Esophagus squamous epithelium (tissue), 5 donors: ENCODE measurements at places on chromosomes 12 and 14.

- DNase-seq = no peak
Measured at GRCh38 chr12:12722435-12723148, 5.4 kb downstream of the CDKN1B start.

- no peak for DNase-seq
Measured at GRCh38 chr12:73421832-73422231, 1115.8 kb upstream of the ATXN7L3B start.

DNA sequence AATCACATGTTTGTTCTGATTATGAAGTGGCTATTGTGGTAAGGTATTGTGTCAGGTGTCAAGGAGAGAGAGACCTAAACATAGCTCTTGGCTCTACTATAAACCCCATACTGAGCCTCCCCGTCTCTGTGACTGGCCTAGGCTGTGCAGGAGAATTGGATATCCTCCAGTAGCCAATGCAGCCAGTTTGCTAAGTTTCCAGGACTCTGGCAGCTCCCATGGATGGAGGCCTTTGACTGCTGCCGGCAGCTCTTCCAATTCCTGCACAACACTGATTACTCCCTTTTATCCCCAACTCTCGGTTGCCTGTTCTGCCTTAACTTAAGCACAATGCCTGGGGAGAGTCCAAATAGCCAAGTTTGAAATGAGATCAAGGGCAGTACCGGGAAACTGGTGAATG lies 59.3 kb downstream of the ABCC9 start:
- no peak for DNase-seq

- no peak for DNase-seq
Measured at GRCh38 chr12:7856516-7856915, 16.2 kb downstream of the SLC2A14 start.

- no peak for DNase-seq
Measured at GRCh38 chr14:86013641-86014040, 483.7 kb downstream of the FLRT2 start.

DNA sequence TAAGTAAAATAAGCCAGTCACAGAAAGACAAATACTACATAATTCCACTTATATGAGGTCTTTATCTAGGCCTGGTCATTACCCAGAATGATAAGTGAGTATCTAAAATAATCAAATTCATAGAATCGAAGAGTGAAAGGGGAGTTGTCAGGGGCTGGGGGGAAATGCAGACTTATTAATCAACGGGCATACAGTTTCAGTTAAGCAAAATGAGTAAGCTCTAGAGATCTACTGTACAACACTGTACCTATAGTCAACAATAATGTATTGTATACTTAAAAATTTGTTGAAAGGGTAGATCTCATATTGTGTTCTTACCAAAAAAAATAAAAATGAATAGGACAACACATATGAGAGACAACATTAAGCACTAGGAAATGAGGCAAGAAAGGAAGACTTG lies 13.3 kb downstream of the BTBD7 start:
- DNase-seq = no peak

DNA sequence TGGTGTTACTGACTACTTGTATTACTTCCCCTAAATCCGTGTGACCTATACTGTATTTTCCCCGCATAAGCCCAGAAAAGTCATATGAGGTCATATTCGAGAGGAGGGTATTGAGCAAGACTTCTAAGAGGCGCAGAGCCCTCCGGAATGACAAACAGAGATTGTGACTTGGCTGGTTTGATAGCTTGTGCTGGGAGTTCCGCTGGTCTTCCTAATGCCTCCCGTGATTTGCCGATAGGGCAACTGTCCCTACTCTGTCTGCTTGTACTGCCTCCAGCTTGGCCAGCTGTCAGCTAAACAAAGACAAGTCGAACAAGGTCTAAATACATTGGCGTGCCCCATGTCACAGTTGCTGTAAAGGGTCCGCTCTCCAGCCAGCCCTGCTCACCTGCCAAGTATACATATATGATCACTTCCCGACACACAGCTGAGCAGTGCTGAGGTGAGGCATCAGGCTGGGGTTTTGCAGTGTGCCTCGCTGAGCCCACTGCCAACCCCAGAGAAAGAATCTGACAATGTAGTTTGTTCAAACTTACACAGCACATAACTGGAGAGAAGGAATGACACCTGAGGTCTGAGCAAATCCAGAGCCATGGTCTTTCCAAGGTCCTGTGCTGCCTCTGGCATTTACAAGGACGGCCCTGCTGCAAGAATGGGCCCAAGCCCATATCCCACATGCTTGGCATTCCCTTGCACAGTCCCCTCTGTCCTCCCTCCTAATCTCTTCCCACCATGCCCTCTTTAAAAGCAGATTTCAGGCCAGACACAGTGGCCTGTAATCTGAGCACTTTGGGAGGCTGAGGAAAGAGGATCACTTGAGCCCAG lies 23.7 kb downstream of the LGMN start:
- DNase-seq = no peak

DNA sequence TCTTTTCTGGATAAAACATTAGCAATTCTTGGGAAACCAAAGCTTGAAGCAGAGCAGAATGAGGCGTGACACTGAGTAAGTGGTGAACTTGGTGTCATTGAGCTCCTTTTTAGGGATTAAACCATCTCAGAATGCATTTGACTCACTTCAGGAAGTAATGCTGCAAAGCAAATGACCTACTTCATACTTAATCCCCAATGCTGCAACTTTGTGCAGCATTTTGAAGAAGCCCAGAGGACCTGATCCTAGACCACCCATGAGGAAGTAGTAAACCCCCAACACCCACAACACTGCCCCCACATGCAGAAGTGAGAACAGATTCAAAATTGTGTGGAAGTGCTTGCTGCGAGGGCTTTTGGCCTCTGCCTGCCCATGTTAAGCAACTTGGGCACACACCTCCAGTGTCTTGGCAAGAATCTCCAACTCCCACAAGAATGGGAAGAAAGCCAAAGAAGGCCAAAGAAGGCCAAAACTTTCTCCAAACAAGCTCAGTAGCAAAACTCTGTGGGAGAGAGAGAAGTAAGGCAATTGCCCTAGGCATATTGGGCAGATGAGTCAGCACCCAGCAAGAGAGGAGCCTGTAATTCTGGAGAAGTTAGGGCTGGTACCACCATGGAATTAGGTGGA lies 69.2 kb upstream of the ETV6 start:
- no peak for DNase-seq

DNA sequence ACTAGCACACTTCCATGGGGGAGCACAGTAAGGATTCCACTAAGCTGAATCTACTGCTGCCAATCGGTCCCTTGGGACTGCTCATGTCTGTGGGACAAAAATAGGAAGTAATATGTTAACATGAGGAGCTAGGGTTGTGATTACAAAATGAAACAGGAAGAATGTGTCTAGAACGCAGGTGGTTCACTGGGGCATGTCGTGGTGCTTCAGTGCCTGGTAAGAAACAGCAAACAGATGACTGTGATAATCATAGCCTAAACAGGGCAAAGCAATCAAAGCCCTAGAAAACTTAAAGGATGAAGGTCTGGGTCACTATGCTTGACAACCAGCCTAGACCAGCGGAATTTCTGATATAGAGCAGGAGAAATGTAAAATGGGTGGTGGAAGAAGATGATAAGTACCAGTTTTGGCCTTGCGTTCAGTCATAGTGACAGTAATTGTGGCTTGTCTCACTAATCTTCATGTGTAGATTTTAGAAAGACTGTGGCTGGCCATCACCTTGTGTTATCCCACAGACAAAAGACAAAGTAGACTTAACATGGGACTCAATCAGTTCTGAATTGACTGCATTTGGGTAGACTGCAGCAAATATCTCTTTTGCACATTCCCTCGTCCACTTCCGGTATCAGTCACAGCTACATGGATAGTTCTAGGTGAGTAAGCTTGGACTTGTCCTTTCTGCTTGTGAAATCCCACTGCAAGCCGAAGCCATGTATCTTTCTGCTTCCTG lies 51.4 kb downstream of the WASHC3 start:
- DNase-seq = no peak

GRCh38 chr12:48881686-48882314 lies 16.1 kb upstream of the RND1 start:
- DNase-seq = no peak
